ENCODE measurements at places on chromosomes 3 and 15. TPM values are rescaled to one million over a fixed set of nuclear protein-coding genes. Genes with fewer than 3 reads are reported as not detected.

The RETNLB gene
- total RNA-seq = not detected

The CIB2 gene
- total RNA-seq = 0.82 TPM

The MINAR1 gene
- 0.11 TPM for total RNA-seq

The CCR8 gene
- total RNA-seq = 2.1 TPM

The WDR93 gene
- not detected for total RNA-seq

The TRIM42 gene
- total RNA-seq = not detected

The ASB14 gene
- not detected for total RNA-seq

The ADGRG7 gene
- not detected for total RNA-seq

The GHSR gene
- not detected for total RNA-seq

The FLNB gene
- total RNA-seq = 42.1 TPM

The TMEM158 gene
- not detected for total RNA-seq

The ROPN1 gene
- total RNA-seq = not detected

The DUOXA2 gene
- not detected for total RNA-seq

The ATP13A4 gene
- 1.6 TPM for total RNA-seq

The KCTD6 gene
- 5.0 TPM for total RNA-seq

The GOLGA6L4 gene
- total RNA-seq = 2.9 TPM

The STRA6 gene
- total RNA-seq = not detected

The IGDCC3 gene
- total RNA-seq = not detected

The TMEM207 gene
- not detected for total RNA-seq

The TGM4 gene
- not detected for total RNA-seq

The PAQR5 gene
- total RNA-seq = not detected

The LRRN1 gene
- total RNA-seq = 0.20 TPM

The PTX3 gene
- 0.16 TPM for total RNA-seq

The PTH1R gene
- not detected for total RNA-seq

The OR4M2 gene
- total RNA-seq = not detected

The HRH1 gene
- total RNA-seq = not detected

The CPLX3 gene
- 0.53 TPM for total RNA-seq

The ZNF35 gene
- 0.59 TPM for total RNA-seq

The SV2B gene
- total RNA-seq = not detected

The COL8A1 gene
- total RNA-seq = not detected
